CD4-positive, alpha-beta memory T cell (primary cell): ENCODE measurements at places on chromosomes 16 and 17.

GRCh38 chr17:17999364-18000029, 26.8 kb downstream of the DRC3 start:
- DNase-seq = no peak

- no peak for DNase-seq
Measured at GRCh38 chr16:65876624-65877023, 489.9 kb upstream of the CDH5 start.

- DNase-seq = no peak
Measured at GRCh38 chr16:31499928-31500327, 8.3 kb downstream of the RUSF1 start.

- peak; percentile 17 for DNase-seq
Measured at GRCh38 chr17:75996665-75997590, 3.7 kb upstream of the CDK3 start.

DNA sequence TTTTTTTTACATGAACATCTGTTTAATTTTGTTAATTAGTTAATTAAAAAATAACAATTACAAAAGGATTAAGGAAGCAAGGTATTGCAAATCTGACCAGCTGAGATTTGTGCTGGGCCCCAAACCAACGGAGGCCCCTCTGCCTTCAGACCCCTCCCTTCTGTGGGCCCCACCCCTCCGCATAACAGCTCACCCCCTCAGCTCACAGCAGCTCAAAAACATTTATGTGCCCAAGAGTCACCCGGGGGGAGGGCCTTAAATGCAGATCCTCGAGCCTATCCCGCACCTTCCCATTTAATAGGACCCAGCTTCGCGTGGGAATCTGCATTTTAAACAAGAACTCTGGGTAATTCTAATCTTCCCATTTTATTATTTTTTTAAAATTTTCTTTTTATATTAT, 75.0 kb downstream of the MGAT5B start:
- no peak for DNase-seq
